Cardiac muscle cell (in vitro differentiated cells and primary cell): ENCODE measurements at places on chromosomes 1 and 21.

- H3K27me3 ChIP-seq, result no peaks in the 10 kb centered on the region
- no peaks in the 10 kb centered on the region for H3K4me1 ChIP-seq
- DNase-seq, result no peak
- H3K4me3 ChIP-seq, result no peak overlapping the region
Measured at GRCh38 chr21:36773117-36773516, 74.2 kb downstream of the SIM2 start.

- H3K27me3 ChIP-seq, result no peaks in the 10 kb centered on the region
- H3K4me3 ChIP-seq, result no peak overlapping the region
- no peak overlapping the region for H3K27ac ChIP-seq
- H3K36me3 ChIP-seq, result no peaks in the 10 kb centered on the region
Measured at GRCh38 chr1:2339206-2340085, 51.9 kb downstream of the MORN1 start.

- no peaks in the 10 kb centered on the region for H3K36me3 ChIP-seq
- H3K27me3 ChIP-seq, result no peaks in the 10 kb centered on the region
- H3K27ac ChIP-seq, result no peak overlapping the region
- no peak for DNase-seq
- no peak overlapping the region for H3K4me3 ChIP-seq
Measured at GRCh38 chr1:176938375-176938774, 226.1 kb downstream of the ASTN1 start.

- no peaks in the 10 kb centered on the region for H3K4me1 ChIP-seq
- H3K4me3 ChIP-seq, result no peak overlapping the region
- H3K36me3 ChIP-seq, result peaks cover 3% of the 10 kb centered on the region
Measured at GRCh38 chr1:35120458-35121133, 41.4 kb downstream of the ZMYM1 start.
